ENCODE measurements at places on chromosomes 5 and 9. TPM values are rescaled to one million over a fixed set of nuclear protein-coding genes. Genes with fewer than 3 reads are reported as not detected.

GRCh38 chr5:142492781-142493281 is 168.0 kb upstream of the SPRY4 start:
- no peak for DNase-seq

The PDLIM4 gene
- total RNA-seq: 0.88 TPM

GRCh38 chr5:43659075-43659474 is 56.1 kb downstream of the NNT start:
- no peak for DNase-seq

- no peak for DNase-seq
Measured at GRCh38 chr5:85345818-85346217, 961.1 kb upstream of the EDIL3 start.

DNA sequence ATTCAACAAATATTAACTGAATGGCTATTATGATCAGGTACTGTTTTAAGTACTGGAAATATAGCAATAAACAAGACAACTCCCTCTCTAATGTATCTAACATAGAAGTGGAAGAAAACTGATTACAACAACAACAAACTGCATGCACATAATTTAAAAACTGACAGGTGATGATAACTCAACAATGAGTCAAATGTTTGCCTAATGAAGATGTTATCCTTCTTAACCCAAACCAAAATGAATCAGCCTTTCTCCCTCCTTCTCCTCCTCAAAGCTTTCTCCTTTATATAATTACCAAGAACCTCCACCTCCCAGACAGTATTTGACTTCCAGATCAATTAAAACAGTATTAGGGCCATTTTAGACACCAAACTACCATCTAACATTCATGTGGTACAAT is 49.3 kb downstream of the RICTOR start:
- no peak for DNase-seq

The INSYN2B gene
- not detected for total RNA-seq

The MOB3B gene
- 0.91 TPM for total RNA-seq

GRCh38 chr5:103255691-103256090 is 2.9 kb upstream of the MACIR start:
- DNase-seq: no peak

- no peak for DNase-seq
Measured at GRCh38 chr9:26013199-26013598, 335.0 kb upstream of the TUSC1 start.

DNA sequence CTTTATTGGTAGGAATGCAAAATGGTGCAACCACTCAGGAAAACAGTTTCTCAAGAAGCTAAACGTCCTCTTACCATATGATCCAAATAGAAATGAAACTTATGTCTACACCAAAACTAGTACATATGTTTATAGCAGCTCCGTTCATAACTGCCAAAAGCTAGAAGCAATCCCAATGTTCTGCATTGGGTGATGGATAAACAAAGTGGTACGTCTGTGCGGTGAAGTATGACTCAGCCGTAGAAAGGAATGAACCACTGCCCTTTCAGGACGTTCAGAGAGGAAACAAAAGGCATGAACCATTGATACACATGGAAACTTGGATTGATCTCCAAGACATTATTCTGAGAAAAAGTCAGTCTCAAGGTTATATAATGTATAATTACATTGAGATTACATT is 27.6 kb downstream of the HNRNPH1 start:
- no peak for DNase-seq

DNA sequence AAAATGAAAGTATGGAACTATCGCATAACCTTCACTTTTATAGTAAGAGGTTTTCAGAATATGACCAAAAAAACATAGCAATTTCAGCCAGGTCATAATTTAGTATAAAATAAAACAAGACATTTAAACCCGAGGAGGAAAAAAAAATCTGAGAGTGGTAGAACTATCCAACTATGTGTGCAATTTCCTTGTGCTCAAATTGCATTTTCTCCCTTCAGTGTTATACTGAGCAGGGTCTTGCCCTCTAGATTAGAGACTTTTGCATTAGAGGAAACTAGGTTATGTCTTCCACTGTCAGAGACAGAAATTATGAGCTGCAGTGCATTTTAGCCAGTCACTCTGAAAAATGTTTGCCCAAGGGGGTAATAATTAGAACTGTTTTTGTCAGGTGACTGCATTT is 330.6 kb downstream of the NR2F1-AS1 start:
- DNase-seq: no peak

DNA sequence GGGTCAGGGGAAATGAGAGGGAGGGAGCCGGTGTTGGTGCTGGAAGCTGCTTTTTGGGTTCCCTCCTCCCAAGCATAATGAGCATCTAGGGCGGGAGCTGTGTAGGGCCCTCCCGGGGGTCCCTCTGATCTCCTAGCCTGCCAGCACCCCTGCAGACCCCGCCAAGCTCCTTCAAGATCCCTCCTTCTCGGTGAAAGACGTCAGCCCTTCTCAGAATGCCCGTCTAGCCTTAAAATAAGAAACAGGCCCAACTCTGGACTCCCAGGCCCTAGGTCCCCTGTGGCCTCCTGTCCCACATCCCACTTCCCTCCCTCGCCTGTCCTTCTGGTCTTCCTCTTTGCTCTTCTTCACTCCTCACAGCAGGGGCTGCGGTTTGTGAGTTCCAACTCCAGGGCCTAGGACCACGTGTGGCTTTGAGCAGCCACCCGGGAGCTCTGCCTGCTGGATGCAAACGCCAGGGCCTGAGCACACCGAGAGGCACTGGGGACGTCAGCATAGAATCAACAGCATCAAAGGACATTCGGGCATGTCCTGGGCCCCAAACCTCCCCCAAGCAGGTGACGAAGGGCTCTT is 8.8 kb upstream of the SCGB3A1 start:
- peak; percentile 35 for DNase-seq

DNA sequence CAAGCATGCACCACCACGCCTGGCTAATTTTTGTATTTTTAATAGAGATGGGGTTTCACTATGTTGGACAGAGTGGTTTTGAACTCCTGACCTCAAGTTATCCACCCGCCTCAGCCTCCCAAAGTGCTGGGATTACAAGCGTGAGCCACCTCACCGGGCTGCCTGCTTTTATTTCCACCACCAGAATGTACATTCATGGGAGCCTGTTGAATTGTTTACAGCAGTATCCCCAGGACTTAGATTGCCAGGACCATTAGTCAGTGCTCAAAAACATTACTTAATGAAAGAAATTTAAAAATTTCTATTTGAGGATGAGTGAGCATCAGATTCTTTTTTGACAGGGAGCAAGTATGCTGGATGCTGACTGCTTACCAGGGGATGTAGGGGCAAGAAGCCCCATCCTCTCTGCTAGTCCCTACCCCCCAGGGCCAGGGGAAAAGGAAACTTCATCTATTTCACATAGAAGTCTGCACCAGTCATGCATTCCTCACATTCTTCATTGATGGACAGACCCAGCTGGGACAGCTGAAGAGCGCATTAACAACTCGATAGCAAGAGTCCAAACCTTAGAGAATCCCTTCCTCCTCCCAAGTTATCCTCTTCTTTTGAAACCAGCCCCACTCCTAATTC is 10.3 kb upstream of the RGMB start:
- no peak for DNase-seq

DNA sequence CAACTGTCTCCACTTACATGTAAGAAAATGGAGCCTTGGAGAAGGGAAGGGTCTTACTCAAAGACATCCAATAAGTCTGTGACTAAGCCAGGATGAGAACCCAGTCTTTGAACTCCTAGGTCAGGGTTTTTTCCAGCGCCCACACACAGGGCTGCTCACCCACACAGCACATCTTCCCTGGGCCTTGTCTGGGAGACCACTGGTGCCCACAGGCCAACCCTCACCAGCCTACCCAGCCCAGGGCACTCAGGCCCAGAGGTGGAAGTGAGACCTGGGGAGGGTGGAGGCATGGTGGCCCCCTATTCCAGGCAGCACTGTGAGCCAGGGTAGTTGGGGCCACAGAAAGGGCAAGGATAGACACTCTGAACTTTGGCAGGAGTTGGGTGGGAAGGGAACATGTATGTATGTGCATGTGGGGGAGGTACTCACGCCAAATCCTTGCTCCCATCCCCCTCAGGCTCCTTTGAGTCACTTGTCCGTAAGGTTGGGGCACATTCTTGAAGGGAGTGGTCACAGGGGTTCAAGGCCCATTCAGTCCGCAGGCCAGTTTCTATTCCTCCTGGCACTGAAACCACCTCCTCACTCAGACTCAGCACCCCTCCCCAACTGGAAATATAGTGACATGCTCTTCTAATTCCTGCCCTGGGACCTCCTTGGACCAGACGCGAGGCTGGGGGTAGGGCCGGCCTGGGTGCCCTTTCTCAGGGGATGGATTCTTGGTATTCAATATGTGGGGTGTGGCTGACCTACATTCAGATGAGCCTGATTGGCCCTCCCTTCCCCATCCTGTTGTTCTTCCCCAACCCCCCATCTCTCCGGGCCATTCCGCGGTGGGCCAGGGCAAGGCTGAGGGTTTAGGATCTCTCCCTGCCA is 2.9 kb upstream of the SLC4A9 start:
- DNase-seq: no peak

- DNase-seq: no peak
Measured at GRCh38 chr9:118295413-118295812, 591.2 kb downstream of the TLR4 start.

DNA sequence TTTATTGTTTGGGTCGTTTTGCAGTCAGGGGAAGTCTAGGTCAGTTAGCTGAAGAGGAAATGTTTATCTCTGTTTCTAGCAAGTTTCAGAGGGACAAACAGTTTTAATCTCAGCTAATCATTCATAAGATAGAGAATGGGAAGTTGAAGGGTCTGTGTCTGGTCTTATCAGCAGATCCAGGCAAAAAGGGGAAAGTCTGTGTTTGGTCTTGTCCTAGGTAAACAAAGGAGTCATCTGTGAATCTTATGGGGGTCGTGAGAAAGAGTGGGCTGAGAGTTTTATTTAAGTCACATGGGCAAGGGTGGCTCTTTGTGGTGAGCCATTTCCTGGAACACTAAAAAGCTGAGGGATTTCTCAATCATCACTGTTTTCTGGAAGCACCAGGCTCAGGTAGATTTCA is 5.6 kb upstream of the SNCAIP start:
- DNase-seq: no peak

The CATSPER3 gene
- total RNA-seq: 0.86 TPM

GRCh38 chr5:32018476-32019436 is 155.4 kb downstream of the GOLPH3 start:
- DNase-seq: no peak

GRCh38 chr5:151688436-151688835 is 1.7 kb upstream of the SPARC start:
- no peak for DNase-seq

DNA sequence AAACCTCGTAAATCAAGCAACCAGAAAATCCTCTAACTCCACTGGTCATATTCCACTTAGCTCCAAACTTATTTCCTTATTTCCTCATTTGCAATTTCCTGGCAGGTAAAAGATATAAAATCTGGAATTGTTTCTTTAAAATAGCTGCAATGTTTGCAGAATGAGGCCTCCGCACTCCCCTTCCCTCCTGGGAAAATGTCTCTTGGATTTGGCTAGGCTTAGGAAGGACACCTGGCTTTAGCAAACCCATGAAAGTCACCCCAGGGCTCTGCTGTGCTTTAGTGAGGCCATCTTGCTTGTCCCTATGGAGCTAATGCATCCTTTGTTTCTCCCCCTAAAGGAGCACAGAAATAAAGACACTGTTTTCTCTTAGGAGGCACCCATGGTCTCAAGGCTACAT is 10.5 kb downstream of the ARSB start:
- no peak for DNase-seq

- no peak for DNase-seq
Measured at GRCh38 chr9:343773-344172, 129.1 kb downstream of the DOCK8 start.

GRCh38 chr9:91166796-91167366 is 194.8 kb downstream of the AUH start:
- DNase-seq: no peak

DNA sequence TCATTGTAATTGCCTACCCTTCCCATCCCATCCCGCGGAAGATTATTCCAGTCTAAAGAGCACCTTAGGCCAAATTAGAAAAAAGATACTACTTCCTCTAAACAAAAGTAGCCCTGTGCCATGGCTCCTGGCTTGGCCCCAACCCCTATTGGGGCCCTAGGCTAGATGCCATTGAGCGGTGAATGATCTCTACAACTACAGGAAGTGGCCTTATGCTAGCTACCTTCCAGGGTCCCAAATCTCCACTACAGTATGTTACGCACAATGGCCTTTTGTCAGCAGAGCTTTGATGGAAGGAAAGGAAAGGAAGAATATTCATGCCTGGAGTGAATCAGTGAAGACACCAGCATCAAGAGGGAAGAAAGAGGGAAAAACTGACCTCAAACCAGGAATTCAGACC is 73.3 kb upstream of the OSMR start:
- no peak for DNase-seq

GRCh38 chr9:108178318-108178717 is 677.5 kb downstream of the ACTL7B start:
- no peak for DNase-seq

The DNAJB5 gene
- total RNA-seq: 1.9 TPM

GRCh38 chr5:172064358-172064757 is 57.9 kb upstream of the FBXW11 start:
- DNase-seq: no peak

GRCh38 chr9:94632737-94633136 is 6.6 kb downstream of the FBP1 start:
- no peak for DNase-seq

DNA sequence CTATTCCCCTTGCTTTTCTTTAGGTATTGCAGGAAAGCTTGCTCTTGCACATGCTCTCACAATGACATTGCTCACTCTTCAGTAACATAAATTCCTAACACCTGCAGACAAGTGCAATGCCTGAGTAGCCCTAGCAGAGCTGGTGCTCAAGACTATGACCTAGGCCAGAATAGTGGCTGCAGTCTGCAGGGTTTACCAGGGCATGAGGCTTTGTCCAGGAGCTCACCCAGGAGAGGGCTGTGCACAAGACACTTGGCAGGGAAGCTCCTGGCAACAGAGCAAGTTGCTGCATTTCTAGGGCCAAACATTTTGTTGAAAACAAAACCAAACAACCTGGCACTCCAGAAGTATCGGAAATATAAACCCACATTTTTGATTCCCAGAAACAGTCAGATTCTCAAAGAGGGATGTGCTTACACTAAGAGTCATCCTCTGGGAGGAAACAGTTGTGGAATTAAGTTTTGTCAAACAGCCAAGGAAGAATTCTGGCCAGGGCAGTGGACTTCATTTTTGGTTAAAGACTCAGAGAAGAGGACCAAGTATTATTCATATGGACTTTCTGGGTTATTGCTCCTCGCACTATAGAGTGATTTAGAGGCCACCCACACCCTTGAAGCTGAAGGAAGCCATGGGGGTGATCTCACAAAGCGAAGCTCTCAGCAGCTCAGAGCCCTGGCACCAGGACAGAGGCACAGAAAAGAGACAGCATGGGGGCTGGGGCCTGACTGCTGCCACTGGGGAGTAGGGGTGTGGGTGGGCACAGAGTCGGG is 44.9 kb downstream of the MACROH2A1 start:
- DNase-seq: no peak

The OCLN gene
- 27.3 TPM for total RNA-seq

GRCh38 chr9:123487944-123488548 is 132.0 kb downstream of the CRB2 start:
- DNase-seq: no peak
